ENCODE measurements at places on chromosomes 6 and 20. TPM values are rescaled to one million over a fixed set of nuclear protein-coding genes. Genes with fewer than 3 reads are reported as not detected.

The BACH2 gene
- 0.13 TPM for total RNA-seq

The EBF4 gene
- 0.31 TPM for total RNA-seq

The IL17A gene
- total RNA-seq, result not detected

The C6orf163 gene
- total RNA-seq, result 0.10 TPM

The C20orf202 gene
- total RNA-seq, result 0.10 TPM

The COL21A1 gene
- 3.3 TPM for total RNA-seq

The TNF gene
- not detected for total RNA-seq

The WFDC5 gene
- total RNA-seq, result not detected

The PRICKLE4 gene
- total RNA-seq, result 3.5 TPM

The BPIFA1 gene
- total RNA-seq, result not detected

The GPX5 gene
- not detected for total RNA-seq

The C6orf58 gene
- not detected for total RNA-seq

The TPX2 gene
- 10.5 TPM for total RNA-seq

All from myocyte (in vitro differentiated cells).